ENCODE measurements at places on chromosomes 16 and 17.
A peak's percentile ranks its signal among the peaks of the same experiment; 100 is the strongest.

- no peak for DNase-seq
These were observed 116.2 kb downstream of the C16orf78 start for GRCh38 chr16:49489686-49490320.

DNA sequence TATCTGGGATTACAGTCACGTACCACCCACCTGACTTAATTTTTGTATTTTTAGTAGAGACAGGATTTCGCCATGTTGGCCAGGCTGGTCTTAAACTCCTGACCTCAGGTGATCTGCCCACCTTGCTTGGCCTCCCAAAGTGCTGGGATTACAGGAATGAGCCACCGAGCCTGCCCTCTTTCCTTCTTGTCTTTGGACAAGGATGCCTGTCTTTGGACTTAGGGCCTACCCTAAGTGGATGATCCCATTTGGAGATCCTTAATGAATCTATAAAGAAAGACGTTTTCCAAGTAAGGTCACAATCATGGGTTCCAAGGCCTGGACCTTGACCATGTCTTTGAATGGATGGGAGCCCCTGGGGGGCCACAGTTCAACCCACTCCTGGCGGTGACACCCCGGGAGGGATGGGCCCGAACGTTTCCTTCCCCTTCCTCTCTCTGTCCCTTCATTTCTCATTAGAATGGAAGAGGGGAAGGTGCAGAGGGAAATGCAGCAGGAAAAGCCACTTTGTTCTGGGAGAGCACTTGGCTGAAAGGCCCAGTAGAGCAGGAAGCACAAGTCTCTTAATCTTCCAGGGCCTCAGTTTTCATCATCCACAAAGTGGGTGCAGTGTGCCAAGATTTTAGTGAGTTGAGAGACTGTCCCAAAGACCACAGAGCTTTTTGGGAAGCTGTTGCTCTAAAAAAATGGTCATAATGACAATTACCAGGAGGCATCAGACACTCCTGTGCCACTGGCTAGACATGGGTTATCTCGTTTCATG, 353.3 kb downstream of the SEC14L1 start:
- DNase-seq = no peak

DNA sequence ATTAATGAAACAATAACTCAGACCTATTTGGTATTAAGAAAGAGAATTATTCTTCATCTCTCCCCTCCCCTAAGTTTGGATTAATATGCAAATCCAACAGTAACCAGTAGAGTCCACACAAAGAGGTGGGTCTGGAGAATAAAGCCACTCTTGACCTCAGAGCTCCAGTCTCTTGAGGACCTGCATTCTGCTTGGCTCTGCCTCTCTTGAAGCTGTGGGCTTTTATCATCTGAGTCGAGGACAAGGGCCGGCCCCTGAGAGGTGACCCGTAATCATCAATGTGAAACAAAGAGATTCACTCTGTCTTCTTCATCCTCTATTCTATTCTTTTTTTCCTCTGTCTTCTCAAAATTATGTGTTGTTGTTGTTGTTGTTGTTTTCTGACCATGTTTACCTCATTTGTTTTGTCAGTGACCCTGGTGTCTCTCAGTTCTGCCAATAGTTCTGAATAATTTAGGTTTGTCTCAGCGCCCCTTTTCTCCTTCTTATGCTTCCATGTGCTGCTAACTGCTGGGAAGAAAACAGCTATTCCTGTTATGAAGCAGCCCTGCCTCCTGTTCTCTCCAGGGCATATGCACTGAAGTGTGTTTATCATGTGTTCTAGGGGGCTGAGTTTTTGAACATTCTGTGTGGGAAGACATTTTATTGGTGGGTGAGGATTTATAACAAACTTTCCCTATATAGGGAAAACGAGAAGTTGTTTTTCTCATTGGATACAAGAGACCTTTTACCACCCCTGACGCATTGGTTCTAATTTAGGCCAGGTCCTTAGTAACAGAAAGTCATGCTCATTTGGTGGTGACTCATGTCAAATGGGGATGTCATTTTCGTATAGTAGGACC, 135.8 kb downstream of the TRIM37 start:
- no peak for DNase-seq

- no peak for DNase-seq
These were observed 31.8 kb downstream of the TOX3 start for GRCh38 chr16:52515068-52515671.

DNA sequence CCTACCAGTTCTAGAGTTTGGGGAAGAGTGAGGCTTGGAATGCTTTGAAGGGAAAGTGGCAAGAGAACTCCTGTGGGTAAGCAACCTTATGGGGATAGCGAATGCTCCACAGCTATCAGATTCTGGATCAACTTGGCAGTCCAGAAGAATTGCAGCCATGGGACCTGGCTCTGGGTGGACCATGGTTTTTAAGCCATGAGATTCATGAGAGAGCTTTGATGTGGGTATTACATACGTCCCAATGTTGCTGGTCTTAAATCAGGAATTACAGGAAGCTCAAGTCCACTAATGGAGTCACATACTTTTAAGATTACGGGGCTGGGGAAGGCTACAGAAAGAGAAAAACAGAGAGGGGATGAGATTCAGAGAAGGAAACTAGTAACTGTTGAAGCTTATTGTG, 142.5 kb upstream of the ELAC2 start:
- no peak for DNase-seq

DNA sequence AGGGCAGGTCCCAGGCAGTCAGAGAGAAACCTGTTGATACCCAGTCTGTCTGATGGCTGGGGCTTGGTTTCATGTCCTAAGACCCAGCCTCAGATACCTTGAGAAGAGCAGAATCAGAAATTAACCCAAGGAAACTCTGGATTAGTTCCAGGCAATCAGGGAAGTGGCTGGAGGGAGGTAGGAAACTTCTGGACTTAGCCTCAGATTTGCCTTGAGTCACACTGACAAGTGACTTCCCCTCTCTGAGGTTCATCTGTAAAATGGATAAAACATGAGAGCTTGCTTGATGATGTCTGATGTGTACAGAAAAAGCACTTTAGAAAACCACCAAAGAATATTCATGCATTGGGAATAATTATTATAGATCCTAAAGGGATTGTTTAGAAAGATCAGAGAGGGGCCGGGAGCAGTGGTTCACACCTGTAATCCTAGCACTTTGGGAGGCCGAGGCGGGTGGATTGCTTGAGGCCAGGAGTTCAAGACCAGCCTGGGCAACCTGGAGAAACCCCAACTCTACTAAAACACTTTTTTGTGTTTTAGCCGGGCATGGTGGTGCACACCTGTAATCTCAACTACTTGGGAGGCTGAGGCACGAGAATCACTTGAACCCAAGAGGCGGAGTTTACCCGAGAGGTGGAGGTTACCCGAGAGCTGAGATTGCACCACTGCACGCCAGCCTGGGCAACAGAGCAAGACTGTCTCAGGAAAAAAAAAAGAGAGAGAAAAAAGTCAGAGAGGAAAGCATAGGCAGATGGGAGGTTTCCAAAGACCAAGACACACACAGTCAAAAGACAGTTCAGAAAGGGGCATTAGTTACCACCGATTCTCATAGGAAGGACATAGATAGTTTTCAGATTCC, 3.8 kb downstream of the CIITA start:
- no peak for DNase-seq

- DNase-seq = no peak
These were observed 81.7 kb upstream of the SDK2 start for GRCh38 chr17:73725794-73726515.

DNA sequence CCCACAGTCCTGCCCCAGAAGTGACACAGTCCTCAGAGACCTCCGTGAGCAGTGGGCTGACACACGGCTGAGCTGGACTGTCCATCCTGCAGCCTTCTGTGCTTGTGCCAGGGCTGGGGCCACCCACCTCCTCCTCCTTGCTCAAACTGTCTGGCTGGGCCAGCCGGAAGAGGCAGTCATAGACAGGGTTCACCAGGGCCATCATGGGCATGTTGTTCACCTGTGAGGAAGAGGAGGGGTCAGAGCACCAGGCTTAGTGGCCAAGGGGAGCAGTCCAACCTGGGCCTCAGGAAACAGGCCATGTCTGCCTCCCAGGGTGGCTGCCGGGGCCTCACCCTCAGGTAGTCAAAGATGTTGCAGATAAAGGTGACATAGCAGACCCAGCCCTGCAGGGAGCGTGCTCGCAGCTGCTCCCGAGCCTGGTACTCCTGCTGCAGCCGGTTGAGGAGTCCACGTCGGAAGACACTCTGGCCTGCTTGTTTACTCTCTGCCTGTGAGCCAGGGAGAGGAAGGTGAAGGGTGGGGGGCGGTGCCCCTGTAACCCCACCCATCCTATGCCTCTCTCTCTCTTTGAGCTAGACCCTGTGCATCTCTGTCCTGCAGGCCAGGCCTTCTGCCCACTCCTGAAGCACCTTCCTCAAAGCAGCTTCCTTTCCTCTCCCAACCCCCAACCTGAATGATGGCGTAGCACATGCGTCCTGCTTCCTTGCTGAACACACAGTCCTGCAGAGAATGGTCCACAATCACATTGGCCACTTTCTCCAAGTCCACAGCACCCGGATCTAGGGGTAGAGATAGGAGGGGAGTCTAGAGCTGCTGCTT, 3.4 kb downstream of the MIF4GD start:
- DNase-seq = peak; percentile 35

DNA sequence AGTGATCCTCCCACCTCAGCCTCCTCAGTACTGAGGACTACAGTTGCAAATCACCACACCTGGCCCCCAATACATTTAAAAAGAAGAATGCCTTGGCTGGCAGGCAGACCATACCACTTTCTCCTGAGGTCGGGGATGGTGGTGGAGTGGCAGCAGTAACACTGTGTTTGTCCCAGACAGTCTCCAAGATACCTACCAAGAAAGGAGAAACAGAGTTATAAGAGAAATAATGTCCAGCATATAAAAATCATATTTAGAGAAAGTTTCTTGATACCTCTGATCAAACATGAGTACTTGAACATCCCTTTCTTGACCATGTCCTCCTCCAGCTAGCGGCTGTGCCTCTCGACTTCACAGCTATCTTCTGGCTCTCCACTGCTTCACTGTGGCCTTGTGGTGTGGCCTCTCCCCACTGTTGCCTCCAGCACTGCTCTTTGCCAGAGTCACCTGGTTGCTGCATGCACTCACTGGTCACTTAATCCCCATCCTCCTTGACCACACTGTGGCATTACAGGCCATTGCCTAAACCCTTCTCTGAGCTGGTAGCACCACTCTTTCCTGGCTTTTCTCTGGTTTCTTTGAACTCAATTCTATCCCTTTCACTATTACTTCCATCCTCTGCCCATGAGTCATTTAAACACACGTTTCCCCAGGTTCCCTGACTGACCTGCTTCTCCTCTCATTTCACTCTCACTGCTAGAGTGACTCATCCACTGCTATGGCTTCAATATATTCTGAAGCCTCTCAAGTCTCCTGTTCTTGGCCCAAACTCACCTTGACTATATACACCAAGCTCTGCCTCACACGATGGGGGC, 45.2 kb downstream of the XPO6 start:
- DNase-seq = no peak

- DNase-seq = no peak
These were observed 3.0 kb downstream of the SECTM1 start for GRCh38 chr17:82330322-82331239.

DNA sequence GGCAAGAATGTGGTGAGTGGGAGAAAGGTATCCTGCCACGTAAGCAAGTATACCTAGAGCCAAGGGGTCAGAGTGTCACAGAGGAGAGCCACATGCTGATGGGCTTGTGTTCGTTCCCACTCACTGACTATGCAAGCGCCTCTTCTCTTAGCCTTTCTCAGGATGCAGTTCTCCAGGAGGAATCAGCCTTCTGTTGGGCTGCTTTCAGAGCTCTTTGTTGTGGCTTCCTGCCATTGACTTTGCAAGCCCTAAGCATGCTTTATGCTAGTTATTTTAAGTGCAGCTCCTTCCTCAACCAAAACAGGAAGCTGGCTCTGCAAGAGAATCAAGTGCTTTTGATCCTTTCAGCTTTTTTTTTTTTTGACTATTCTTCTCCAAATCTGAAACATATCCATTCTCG, 66.6 kb downstream of the SIAH1 start:
- DNase-seq = peak; percentile 43

DNA sequence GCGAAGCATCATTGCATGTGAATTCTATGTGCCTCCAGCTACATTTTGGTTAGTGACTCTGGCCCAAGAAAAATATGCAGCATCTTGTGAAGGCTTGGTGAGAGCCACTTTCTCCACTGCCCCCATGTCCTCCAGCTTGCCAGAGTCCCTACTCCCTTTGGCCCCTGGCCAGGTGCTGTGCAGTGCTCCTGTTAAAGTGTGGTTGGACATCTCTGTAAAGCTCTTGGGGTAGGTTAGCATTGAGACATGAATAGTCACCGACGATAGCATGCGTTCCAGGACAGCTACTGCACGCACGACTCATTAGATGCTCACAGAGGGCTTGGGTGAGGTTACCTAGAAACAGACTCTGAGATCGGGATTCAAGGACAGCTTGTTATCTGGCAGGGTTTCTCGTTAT, 48.6 kb downstream of the FOXL1 start:
- no peak for DNase-seq

DNA sequence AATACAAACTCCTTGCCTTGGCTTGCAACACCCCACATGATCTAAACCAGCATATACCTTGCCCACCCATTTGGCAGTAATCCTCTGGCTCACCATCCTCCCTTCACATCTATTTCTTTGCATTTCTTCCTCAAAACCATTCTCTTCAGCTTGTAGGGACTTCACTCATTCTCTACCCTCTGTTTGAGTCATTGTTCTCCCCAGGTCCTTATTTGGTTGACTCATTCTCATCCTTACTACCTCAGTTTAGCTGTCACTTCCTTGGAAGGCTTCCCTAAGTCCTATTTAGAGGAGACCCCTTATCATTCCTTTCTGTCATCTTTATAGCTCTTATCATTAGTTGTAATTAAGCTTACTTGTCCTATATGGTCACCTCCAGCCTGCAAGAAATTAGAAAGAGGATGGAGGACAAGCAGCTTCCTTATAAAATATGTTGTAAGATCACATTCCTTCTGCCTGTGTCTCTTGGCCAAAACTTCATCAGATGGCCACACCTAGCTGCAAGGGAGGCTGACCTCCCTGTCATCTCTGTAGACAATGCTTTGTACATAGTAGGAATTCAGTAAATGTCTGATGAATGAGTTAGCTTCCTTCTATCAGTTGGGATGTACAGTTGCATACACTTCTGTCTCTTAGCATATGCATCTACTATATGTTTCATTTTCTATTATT, 1.7 kb downstream of the TTC19 start:
- no peak for DNase-seq

DNA sequence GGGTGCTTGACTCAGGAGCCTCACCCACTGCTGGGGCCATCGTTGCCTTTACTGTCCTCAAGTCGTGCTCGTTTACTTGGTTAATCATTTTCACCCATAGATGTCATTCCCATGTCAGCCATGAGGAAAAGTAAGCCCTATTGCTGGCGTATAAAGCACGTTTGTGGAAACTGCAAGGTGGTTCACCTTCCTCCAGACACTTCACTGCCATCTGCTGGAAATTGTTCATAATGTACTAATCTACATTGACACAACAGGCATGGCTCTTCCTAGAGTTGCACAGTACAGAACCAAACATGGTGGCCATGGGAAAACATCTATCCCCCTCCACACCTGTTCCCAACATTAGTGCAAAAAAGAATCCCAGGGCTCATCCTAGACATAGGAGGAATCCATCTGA, 116.6 kb downstream of the ZNF18 start:
- DNase-seq = no peak

Data from endothelial cell (in vitro differentiated cells).